Activated CD4-positive, alpha-beta T cell treated with anti-CD3 and anti-CD28 coated beads for 1 hour (primary cell): ENCODE measurements at places on chromosomes 13 and 19.

DNA sequence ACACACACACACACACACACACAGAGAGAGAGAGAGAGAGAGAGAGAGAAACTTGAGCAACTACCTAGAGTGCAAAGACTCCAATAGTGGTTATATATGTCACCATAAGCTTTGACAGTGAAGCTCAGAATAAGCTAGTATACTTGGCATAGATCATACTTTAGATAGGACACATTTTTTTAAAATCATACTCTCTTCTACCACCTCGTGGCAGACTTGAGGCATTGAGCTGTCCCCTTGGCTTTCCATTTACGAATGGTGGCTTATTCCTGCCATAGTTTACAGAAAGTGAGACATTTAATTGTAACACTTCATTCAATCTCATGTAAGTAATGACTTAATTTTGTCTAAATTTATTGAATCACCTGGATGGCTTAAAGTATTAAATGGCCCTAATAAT, 108.2 kb downstream of the EDNRB start:
- DNase-seq = no peak

- no peak for DNase-seq
Observed at GRCh38 chr13:51845574-51846318, 769 bp upstream of the TMEM272 start.

- no peak for DNase-seq
Observed at GRCh38 chr19:51096473-51097165, 11.6 kb downstream of the CTU1 start.

- DNase-seq = no peak
Observed at GRCh38 chr19:5308451-5309437, 31.9 kb downstream of the PTPRS start.
